GM13976 (cell line): ENCODE measurements at places on chromosomes 4 and X.

GRCh38 chrX:39112143-39112542 lies 310.9 kb downstream of the MID1IP1 start:
- no peak for DNase-seq

GRCh38 chrX:14386981-14387380 lies 142.4 kb upstream of the GLRA2 start:
- no peak for DNase-seq

- DNase-seq = no peak
Observed at GRCh38 chr4:179750374-179750773, 2308.1 kb upstream of the AGA start.

DNA sequence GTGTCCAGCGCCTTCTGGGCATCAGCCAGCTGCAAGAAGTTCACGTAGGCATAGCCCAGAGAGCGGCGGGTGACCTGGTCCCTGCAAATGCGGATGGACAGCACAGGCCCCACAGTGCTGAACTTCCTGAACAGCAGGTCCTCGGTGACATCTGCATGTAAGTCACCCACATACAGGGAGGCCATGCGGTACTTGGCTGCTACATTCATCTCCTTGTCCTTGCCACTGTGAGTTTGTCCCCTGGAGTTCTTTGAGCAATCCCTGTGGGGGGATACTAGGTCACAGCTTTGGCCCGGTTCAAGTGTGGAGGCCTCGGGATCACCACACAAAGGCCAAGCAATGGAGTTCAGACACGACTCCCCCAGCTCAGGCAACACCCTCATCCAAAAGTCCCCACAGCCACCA lies 776 bp downstream of the PABPC4L start:
- DNase-seq = no peak

GRCh38 chr4:54495091-54495490 lies 162.7 kb upstream of the KIT start:
- DNase-seq = no peak

DNA sequence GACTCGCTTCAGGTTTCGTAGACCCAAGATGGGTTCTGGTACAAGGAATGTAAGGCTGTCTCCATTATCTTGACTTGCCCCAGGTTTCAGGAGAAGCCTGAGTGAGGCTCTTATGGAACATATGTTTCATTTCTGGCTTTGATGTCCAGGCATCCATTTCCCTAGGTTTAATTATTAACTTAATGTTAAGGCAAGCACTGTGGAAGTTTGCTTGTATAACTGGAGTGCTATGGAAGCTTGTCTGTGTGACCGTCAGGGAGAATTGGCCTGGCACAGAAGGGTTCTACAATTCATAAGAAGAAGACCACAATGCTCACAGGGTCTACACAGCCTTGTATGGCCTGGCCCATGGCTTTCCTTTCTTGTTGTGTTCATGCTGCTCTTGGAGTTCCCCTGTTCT lies 47.2 kb upstream of the PPP1R2C start:
- no peak for DNase-seq

- DNase-seq = no peak
Observed at GRCh38 chr4:70337886-70338420, 3.2 kb downstream of the CABS1 start.

DNA sequence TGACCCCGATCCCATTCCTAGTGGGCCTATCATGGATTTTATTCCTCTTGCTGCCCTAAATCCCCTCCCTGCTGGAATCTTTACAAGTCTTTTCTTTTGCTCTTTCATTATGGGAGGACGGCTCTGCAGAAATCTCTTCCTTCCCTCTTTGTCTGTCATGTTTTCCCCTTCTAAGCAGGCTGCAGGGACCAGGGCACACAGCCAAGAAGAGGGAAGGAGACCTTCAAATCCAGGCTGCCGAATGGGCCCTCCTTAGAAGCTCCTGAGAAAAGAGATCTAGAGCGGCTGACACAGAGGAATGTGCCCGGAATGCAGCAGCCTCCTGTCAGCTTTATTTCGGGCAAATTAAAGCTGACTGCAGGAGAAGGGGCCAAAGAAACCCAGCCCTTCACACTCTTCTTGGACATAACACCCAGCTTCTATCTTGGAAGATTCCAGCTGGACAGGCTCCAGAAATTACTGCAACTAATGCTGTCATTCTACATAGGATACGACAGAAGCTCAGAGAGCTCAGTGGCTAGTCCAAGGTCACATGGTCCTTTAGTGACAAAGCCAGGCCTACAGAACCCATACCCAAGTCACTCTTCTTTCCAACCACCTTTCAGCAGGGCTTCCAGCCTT lies 187.8 kb upstream of the NHS start:
- no peak for DNase-seq

GRCh38 chr4:178081176-178081575 lies 638.9 kb upstream of the AGA start:
- DNase-seq = no peak
